Nephron progenitor cell (in vitro differentiated cells): ENCODE measurements at places on chromosomes 12 and 14.

DNA sequence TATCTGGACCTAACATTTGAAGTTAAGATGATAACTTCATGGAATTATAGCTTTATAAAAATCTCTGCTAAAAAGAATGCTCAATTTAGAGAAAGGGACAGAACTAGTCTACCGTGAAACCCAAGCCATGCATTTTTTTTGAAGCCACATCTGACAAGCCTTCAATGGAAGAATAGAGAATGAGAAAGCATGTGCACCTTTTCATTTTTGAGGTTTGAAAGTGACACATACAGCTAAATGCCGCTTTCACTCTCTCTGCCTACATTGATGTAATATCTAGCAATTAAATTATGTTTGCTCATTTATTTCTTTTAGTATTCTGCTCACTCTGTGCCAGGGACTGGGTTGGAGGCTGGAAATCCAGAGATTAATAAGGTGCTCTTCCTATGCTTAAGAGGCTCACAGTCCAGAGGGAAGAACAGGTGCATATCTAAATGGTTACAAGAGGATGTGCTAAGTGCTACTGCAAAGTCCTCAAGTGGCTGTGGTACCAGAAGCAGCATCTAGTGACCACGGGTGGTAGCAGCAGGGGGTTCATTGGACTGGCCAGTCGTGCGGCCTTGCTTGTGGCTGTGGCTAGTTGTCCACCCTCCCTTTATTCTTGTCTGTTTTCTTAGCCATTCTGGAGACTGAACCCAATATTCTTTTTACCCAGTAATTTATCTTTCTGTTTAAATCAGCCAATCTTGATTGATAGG lies 60.4 kb downstream of the PPP1R36 start:
- H3K27ac ChIP-seq = no peak overlapping the region
- H3K4me3 ChIP-seq = no peak overlapping the region
- DNase-seq = no peak

- no peaks in the 10 kb centered on the region for H3K36me3 ChIP-seq
- peaks cover 34% of the 10 kb centered on the region for H3K27me3 ChIP-seq
- DNase-seq = peak; percentile 58
- H3K4me1 ChIP-seq = peaks cover 19% of the 10 kb centered on the region
- H3K27ac ChIP-seq = no peak within 1 kb of the TSS
- peak within 1 kb of the TSS; percentile 86 for H3K4me3 ChIP-seq
Measured at GRCh38 chr12:29148911-29149690, at the start of gene FAR2. FAR2 (plus strand) TSS chr12:29149278; CDS start chr12:29270450, 121,172 bp downstream.

DNA sequence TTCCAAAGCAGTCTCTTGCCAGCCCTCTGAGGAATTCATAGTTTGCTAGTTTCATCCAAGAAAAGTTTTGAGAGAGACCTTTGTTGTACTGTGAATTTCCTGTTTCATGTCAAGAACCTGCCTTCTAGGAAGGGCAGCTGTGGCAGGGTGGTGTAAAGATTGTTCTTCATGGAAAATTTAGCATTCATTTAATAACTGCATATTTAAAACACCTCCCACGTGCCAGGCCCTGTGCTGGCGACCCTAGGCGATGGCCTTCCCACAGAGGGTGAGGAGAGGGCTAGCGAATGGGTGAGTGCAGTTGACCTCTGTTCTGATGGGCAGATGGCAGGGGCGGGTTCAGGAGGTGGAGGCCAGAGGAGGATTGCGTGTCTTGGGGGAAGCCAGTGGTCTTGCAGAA lies 43.2 kb downstream of the MLXIP start:
- peaks cover 31% of the 10 kb centered on the region for H3K4me1 ChIP-seq
- DNase-seq = no peak
- H3K27me3 ChIP-seq = no peaks in the 10 kb centered on the region
- H3K27ac ChIP-seq = peak overlapping the region; percentile 89
- no peak overlapping the region for H3K4me3 ChIP-seq
- peaks cover 14% of the 10 kb centered on the region for H3K36me3 ChIP-seq

DNA sequence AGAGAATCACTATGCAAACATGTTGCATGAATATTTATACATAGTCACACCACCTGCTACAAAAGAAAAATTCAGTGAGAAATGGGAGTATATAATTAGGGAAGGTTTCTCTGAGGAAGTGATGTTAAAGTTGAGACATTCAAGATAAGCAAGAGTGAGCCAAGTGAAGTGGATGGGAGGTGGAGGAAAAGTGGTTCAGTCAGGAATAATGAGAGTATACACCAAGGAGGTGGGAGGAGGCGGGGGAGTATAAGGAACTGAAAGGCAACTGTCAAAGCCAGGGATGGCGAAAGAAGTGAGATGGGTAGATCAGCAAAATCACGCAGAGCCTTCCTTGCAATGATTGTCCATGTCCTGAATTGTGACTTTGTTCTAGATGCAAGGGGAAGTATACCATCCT lies 33.7 kb downstream of the PRKD1 start:
- H3K4me3 ChIP-seq = no peak overlapping the region
- no peak overlapping the region for H3K27ac ChIP-seq
- no peaks in the 10 kb centered on the region for H3K36me3 ChIP-seq
- H3K4me1 ChIP-seq = peaks cover 7% of the 10 kb centered on the region
- H3K27me3 ChIP-seq = no peaks in the 10 kb centered on the region
- DNase-seq = no peak

- peak overlapping the region; percentile 93 for H3K27ac ChIP-seq
- no peak overlapping the region for H3K4me3 ChIP-seq
Measured at GRCh38 chr12:57515934-57516541, 4.3 kb downstream of the DDIT3 start.

DNA sequence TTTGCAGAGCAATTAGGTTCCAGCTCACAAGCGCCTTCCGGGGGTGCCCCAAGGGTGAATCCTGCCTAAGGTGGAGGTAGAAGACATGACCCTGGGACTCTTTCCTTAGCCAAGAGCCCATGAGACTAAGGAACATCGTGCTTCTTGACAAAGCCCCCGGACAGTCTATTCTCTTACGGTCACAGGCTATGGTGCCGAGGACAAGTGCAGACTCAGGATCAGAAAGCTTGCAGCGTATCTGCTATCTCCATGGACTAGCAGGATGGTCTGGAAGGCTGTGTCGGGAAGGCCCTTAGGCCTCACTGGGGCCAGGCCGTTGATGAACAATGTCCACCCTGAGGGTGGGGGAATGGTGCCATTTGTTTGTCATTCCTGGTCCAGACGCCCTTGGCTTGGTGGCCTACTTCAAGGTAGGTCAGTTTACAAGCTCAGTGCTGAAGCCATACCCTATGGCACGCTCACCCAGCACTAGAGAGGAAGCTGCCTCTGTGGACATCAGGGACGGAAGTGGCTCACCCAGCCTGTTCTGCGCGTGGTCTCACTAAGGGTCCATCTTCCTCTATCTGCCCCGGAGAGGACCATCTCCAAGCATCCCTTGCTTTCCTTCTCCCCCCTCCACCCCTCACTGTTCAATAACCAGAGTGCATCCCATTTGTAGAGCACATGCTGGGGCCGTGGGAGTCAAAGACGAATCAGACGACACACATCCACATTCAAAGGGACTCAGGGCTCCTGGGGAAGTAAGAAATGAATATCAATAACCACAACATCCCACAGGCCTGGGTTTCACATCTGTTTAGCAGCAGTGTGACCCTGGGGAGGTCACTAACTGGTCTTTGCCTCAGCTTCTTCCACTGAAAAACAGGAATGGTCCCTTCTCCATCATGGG lies 45.0 kb upstream of the IQSEC3 start:
- no peak for DNase-seq
- H3K36me3 ChIP-seq = peaks cover 6% of the 10 kb centered on the region
- no peaks in the 10 kb centered on the region for H3K4me1 ChIP-seq
- H3K4me3 ChIP-seq = no peak overlapping the region
- no peaks in the 10 kb centered on the region for H3K27me3 ChIP-seq
- no peak overlapping the region for H3K27ac ChIP-seq

GRCh38 chr12:65121956-65122469 lies 908 bp upstream of the WIF1 start:
- DNase-seq = no peak
- H3K27ac ChIP-seq = no peak overlapping the region
- no peaks in the 10 kb centered on the region for H3K36me3 ChIP-seq

- no peak overlapping the region for H3K27ac ChIP-seq
- peaks cover 12% of the 10 kb centered on the region for H3K4me1 ChIP-seq
- peaks cover under 1% of the 10 kb centered on the region for H3K27me3 ChIP-seq
Measured at GRCh38 chr14:34128665-34129064, 177.8 kb upstream of the EGLN3 start.

- H3K4me1 ChIP-seq = peaks cover 15% of the 10 kb centered on the region
- no peaks in the 10 kb centered on the region for H3K36me3 ChIP-seq
- no peak overlapping the region for H3K4me3 ChIP-seq
- H3K27me3 ChIP-seq = peaks cover 100% of the 10 kb centered on the region
- H3K27ac ChIP-seq = no peak overlapping the region
- no peak for DNase-seq
Measured at GRCh38 chr12:114406984-114407841, 1.3 kb upstream of the TBX5 start.

DNA sequence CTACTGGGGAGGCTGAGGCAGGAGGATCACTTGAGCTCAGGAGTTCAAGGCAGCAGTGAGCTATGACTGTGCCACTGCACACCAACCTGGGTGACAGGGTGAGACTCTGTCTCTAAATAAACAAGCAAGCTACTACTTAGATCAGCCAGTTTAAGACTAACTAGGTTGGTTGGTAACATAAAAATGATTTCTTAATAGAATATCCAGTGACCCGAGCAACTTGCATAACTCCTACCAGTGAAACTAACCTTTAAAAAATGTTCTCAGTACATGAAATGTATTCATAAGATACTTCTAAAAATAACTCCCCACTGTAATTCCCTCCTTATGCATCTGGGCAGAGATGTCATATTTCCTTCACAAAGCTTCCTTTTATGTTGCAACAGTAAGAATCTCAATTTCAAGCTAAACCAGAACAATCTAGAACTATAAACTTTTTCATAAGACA lies 15.9 kb downstream of the TAOK3 start:
- H3K27ac ChIP-seq = no peak overlapping the region
- H3K36me3 ChIP-seq = no peaks in the 10 kb centered on the region
- DNase-seq = no peak

DNA sequence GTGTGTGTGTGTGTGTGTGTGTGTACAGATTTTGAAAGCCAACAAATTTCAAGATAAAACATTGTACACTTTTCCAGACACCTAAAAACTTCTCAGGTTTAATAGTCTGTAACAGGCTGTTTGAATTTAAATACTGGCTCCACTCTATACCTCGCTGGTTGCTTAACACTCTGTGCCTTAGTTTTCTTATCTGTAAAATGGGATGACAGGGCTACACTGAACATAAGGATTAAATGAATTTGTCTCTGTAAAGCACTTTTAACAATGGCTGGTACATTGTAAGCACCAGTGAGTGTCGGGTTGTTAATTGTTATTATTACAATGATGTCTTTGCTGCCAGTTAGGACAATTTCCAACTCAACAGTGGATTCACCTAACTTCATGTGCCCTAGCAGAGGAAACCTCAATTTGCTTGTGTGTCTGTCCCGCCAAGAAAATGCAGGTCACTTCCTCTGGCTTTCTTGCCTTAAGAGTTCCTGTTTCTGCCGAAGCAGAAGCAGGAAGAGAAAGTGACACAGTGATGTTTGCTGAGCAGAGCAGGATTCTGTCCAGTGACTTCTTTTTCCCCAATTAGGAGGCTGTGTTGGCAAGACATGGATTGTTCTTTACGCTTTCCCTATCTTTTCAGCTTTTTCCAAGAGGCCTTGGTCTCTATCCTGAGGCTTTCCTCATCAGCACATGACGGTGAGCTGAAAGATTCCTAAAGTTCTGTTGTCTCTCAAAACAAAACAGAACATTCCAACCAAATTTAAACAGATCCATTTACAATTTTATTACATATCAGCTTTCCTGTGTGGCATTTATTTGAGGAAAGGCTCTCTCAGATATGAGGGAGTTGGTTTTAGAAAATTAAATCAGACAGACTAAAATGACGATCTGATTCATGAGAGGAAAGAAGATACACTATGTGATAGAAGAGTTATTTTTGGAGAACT lies 154.1 kb upstream of the ATP2B1 start:
- H3K4me1 ChIP-seq = peaks cover 49% of the 10 kb centered on the region
- peak overlapping the region; percentile 99 for H3K27ac ChIP-seq
- no peak for DNase-seq
- H3K27me3 ChIP-seq = peaks cover 2% of the 10 kb centered on the region
- H3K36me3 ChIP-seq = peaks cover 8% of the 10 kb centered on the region

DNA sequence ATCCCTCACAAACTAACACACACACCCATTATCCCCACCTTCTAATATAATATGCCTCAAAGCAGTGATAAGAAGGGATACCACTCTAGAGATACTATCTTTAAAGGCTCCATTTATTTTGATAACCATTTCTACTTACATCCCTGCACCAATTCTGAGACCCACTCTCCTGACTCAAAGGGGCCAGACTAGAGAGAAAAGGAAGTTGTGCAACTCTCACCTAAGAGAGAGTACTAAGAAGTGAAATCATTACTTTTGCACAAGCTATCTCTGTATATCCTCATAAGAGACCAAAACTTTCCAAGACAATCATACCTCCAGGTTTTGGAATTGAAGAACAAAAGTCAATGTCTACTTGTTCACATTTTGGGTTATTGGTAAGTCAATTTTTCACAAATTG lies 45.4 kb upstream of the USP15 start:
- no peak overlapping the region for H3K4me3 ChIP-seq

- peak; percentile 23 for DNase-seq
- H3K27me3 ChIP-seq = peaks cover 49% of the 10 kb centered on the region
- no peak overlapping the region for H3K27ac ChIP-seq
- H3K4me1 ChIP-seq = peaks cover 29% of the 10 kb centered on the region
- H3K36me3 ChIP-seq = peaks cover 4% of the 10 kb centered on the region
- H3K4me3 ChIP-seq = peak overlapping the region; percentile 94
Measured at GRCh38 chr14:25050269-25051150, 563 bp upstream of the STXBP6 start.

DNA sequence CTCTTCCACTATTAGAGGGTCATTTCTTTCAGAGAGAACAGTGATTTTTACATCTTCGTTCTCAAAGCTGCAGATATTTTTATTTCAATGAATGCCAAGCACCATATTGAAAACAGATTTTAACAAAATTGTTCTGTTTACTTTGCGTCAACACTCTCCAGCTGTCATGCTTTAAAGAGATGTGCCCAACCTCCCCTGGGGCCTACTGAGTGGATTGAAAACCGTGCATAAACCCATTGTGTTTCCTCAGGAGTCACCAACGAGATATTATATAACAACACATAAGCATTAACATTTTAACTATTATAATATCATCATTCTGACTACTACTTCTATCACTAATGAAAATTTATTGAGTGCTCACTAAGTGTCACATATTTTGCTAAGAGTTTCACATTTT lies 81.6 kb downstream of the MYF5 start:
- no peaks in the 10 kb centered on the region for H3K4me1 ChIP-seq
- H3K27me3 ChIP-seq = peaks cover 4% of the 10 kb centered on the region
- H3K27ac ChIP-seq = no peak overlapping the region
- peaks cover 10% of the 10 kb centered on the region for H3K36me3 ChIP-seq
